A549 treated with DMSO at 1 μM for 4 hours (cell line): ENCODE measurements at places on chromosomes 6 and 20. TPM values are rescaled to one million over a fixed set of nuclear protein-coding genes. Genes with fewer than 3 reads are reported as not detected.

The NFKBIL1 gene
- 9.6 to 12.9 TPM (median 11.4 TPM) in 5 replicates for total RNA-seq

The ADAT2 gene
- 3.2 to 4.8 TPM (median 4.0 TPM) in 5 replicates for total RNA-seq

The BAG2 gene
- 7.2 to 11.2 TPM (median 10.0 TPM) in 5 replicates for total RNA-seq

The NINL gene
- total RNA-seq: 11.7 to 14.6 TPM (median 11.9 TPM) in 5 replicates

The HLA-DRA gene
- not detected in 5 replicates for total RNA-seq
